ENCODE measurements at places on chromosomes 4 and X. TPM values are rescaled to one million over a fixed set of nuclear protein-coding genes. Genes with fewer than 3 reads are reported as not detected.

Gene ZAR1
- total RNA-seq = not detected

Gene NAA11
- not detected for total RNA-seq

Gene MSX1
- total RNA-seq = not detected

- no peak overlapping the region for H3K4me3 ChIP-seq
- H3K27ac ChIP-seq = no peak overlapping the region
- H3K36me3 ChIP-seq = no peaks in the 10 kb centered on the region
Observed at GRCh38 chrX:108699368-108699767, 37.0 kb downstream of the IRS4 start.

DNA sequence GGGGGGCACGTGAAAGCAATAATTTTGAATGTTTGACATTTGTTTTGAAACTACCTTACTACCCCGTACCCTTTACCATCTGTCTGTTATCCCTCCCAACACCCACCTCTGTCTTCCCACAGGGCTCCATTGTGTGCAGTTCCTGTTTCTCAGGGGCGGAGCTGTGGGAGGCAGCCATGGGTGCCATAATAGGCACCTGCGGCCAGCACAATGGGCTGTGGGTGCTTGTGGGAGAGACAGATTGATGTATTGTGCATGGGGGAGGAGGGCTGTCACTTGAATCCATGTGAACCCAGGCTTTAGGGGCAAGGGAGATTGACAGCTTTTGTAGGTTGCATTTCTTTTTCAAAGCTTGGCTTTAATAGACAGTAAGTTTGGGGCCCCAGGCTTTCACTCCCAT is 122.6 kb upstream of the CXorf66 start:
- H3K36me3 ChIP-seq = no peaks in the 10 kb centered on the region
- peaks cover 8% of the 10 kb centered on the region for H3K27me3 ChIP-seq
- no peak overlapping the region for H3K27ac ChIP-seq
- no peak for DNase-seq

- H3K4me3 ChIP-seq = no peak overlapping the region
- DNase-seq = no peak
- H3K27ac ChIP-seq = no peak overlapping the region
- H3K36me3 ChIP-seq = peaks cover 4% of the 10 kb centered on the region
- H3K27me3 ChIP-seq = peaks cover 5% of the 10 kb centered on the region
- peaks cover 9% of the 10 kb centered on the region for H3K4me1 ChIP-seq
Observed at GRCh38 chr4:103201253-103201652, 3.1 kb upstream of the CENPE start.
